ENCODE measurements at places on chromosomes 1 and 21. TPM values are rescaled to one million over a fixed set of nuclear protein-coding genes. Genes with fewer than 3 reads are reported as not detected.

Gene FCRL6
- total RNA-seq, result 0.82 TPM

- DNase-seq, result no peak
Measured at GRCh38 chr21:41823166-41823565, 56.0 kb downstream of the PRDM15 start.

Gene NLRP3
- 0.64 TPM for total RNA-seq

- no peak for DNase-seq
Measured at GRCh38 chr1:3906672-3907020, 6.6 kb upstream of the C1orf174 start.

DNA sequence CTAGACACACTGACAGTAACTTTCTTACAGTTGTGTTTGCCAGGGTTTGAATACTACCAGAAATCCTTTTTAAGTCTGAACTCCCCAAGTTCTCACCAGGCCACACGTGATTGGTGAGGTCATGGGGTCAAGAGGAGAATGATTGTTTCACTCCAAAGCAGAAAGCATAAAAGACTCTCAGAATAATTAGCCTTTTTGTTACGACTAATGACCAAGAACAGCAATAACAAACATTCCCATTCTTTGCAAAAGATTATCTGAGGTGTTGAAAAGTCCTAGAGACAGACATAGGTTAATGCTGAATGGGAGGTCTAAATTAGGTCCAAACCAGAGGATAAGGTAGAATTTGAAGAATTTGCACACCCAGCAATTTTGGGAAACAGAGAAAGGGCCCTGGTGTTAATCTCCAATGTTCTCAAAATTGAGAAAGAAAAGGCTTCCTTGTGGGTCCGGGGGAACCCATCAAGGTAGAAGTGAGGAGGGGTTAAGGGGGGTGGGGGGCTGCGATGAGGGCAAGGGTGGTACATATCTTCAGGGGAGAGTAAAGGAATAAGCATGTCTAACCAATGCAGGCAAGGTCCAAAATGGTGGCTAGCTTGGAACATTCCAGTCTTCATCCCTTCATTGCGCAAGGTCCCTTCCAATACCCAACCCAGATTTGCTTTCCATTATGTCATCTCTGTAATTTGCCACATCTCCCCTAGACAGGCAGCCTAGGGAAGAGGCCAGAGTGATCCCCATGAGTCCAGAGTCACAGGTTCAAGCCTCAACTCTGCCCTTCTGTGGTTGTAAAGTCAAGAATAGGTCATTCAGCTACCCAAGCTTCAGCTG lies 74.6 kb upstream of the NFIA start:
- DNase-seq, result no peak

Data from left ventricle myocardium superior (tissue), 1 donor.